ENCODE measurements at places on chromosomes 7 and 10. TPM values are rescaled to one million over a fixed set of nuclear protein-coding genes. Genes with fewer than 3 reads are reported as not detected.

DNA sequence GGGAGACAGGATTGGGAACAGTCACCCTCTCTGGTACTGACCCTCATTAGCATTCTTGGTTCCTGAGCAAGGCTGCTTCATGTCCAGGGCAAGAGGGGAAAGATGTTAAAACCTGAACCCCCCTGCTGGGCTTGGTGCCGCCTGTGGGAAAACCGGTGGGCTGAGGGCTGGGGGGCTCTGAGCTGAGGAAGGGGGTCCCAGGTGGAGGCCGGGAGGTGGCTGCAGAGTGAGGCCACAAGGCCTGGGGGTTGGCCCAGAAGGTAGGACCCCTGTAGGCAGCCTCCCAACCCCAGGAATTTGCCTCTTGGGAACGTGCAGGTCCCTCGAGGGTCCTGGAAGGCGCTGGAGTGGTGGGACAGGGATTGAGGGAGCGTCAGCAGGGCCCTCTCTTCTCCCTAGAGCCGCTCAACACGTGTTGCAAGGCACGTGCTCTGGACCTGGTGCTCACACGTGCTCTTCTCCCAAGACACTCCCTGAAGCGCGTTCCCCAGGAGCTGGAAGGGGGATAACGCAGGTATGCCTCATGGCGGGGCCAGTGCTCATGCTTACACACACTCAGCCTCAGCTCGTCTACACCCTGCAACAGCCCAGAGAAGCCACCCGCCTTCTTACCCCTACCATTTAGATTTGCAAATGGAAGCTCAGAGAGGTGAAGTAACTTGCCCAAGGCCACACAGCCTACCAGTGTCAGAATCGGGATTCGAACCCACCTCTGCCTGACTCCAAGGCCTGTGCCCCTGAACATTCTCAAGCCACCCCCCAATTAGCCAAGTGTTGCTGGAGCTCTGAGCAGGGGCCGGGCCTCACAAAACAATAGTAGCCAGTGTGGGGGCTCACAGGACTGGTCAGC, 64.4 kb downstream of the LHPP start:
- H3K27me3 ChIP-seq: no peaks in the 10 kb centered on the region
- no peak overlapping the region for H3K27ac ChIP-seq
- no peak overlapping the region for H3K4me3 ChIP-seq
- H3K36me3 ChIP-seq: no peaks in the 10 kb centered on the region
- peaks cover 19% of the 10 kb centered on the region for H3K4me1 ChIP-seq

DNA sequence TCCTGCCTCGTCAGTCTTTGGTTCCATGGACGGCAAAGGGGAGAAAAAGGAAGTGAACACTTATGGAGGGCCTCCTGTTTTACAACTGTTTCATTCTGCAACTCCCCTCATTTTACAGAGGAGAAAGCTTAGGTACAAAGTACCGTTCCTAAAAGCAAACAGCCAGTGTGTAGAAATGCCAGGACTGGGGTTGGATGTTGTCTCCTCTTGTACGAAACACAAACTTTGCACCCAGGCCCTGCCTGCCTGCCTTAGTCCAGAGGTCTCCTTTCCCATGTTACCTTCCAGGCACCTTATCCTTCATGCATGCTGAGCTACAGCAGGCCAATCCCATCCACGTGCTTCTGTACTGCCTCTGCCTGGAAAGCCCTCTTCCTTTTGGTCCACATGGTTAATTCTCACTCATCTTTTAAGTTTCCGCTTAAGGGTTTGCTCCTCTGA, 86.0 kb downstream of the ICA1 start:
- H3K4me1 ChIP-seq: peaks cover 74% of the 10 kb centered on the region
- H3K4me3 ChIP-seq: no peak overlapping the region
- no peaks in the 10 kb centered on the region for H3K36me3 ChIP-seq
- peak overlapping the region; percentile 84 for H3K27ac ChIP-seq
- no peaks in the 10 kb centered on the region for H3K27me3 ChIP-seq

DNA sequence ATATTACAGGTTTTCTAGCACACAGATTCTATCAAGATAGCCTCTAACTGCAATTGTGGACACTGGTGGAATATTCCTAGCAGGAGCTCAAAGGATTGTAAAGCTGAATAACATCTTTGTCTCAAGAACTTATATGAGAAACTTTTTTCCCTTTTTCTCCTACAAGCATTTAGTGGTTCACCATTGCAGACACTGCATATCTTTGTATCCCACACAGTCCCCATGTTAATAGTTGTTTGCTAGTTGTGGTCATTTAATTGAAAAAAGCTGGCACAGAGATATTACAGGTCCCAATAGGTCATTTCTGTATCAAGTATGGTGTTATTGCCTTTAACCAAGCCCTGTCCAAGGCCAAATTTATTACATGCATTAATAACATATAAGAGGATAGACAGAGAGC, 226.2 kb upstream of the TCF7L2 start:
- H3K27ac ChIP-seq: no peak overlapping the region
- no peak for DNase-seq
- no peaks in the 10 kb centered on the region for H3K27me3 ChIP-seq
- H3K36me3 ChIP-seq: no peaks in the 10 kb centered on the region
- H3K4me3 ChIP-seq: no peak overlapping the region

DNA sequence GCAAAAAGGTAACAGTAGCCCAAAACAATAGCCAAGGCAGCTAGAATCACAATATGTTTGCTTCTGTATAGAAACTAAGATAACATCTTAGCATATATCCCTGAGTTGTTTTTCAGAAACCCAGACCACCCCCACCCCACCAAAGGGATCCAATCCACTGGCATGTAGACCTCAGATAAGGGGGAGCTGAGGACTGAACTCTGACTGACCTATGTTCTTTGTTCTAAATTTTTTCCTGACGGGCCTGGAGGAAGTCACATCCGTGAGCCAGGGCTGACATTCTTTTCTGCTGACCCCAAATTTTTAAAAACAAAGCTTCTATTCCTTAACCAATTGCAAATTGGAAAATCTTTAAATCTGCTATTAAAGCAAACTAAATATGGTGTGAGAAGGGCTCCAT, 493.9 kb upstream of the IGFBP3 start:
- H3K4me1 ChIP-seq: no peaks in the 10 kb centered on the region
- no peak for DNase-seq
- no peak overlapping the region for H3K27ac ChIP-seq
- H3K4me3 ChIP-seq: no peak overlapping the region
- no peaks in the 10 kb centered on the region for H3K27me3 ChIP-seq
- no peaks in the 10 kb centered on the region for H3K36me3 ChIP-seq

- no peaks in the 10 kb centered on the region for H3K27me3 ChIP-seq
- no peak for DNase-seq
- no peak overlapping the region for H3K4me3 ChIP-seq
These were observed 20.6 kb downstream of the SHTN1 start for GRCh38 chr10:116984202-116984990.

- H3K27me3 ChIP-seq: no peaks in the 10 kb centered on the region
- no peak for DNase-seq
- H3K4me3 ChIP-seq: no peak overlapping the region
- no peaks in the 10 kb centered on the region for H3K4me1 ChIP-seq
- H3K36me3 ChIP-seq: no peaks in the 10 kb centered on the region
These were observed 82.6 kb upstream of the GLI3 start for GRCh38 chr7:42319631-42320030.

GRCh38 chr10:119115926-119116325, 12.0 kb downstream of the DENND10 start:
- peaks cover 35% of the 10 kb centered on the region for H3K36me3 ChIP-seq
- no peak overlapping the region for H3K4me3 ChIP-seq
- no peak for DNase-seq
- no peaks in the 10 kb centered on the region for H3K27me3 ChIP-seq

DNA sequence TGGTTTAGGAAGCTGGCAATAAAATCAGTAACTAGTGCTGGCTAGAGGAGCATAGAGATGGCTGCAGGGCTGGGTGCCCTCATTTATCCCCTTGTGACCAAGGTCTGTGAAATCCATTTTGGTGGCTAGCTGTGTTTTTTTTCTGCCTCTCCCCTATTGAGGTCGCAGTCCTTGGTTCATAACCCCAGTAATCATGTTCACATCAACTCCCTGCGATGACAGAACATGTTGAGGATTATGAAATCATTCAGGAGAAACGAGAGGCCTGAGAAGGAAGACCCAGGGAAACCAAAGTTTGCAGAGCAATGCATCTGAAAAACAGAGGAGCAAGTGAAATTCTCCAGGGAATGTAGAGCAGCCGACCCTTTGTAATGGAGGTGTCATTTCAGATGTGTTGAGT, 126.9 kb downstream of the TACC2 start:
- DNase-seq: no peak
- H3K4me3 ChIP-seq: no peak overlapping the region
- no peak overlapping the region for H3K27ac ChIP-seq

DNA sequence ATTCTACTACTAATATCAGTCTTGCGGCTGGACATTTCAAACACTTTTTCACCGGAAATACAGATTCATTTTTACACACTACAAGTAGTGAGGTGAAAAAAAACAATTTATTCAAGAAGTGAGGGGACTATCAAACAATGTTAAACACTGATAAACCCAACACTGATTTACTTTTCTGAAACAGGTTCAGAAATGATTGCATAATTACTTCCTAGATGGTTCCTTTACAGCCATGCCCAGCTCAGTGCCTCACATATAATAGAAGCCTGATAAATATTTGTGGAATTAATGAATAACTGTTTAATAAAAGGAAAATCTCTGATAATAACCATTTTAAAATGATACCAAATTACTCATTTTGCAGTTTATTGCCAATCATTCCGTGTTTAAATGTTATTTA, 34.6 kb downstream of the FRA10AC1 start:
- H3K4me1 ChIP-seq: no peaks in the 10 kb centered on the region
- H3K27me3 ChIP-seq: no peaks in the 10 kb centered on the region
- no peak for DNase-seq
- peaks cover 8% of the 10 kb centered on the region for H3K36me3 ChIP-seq

DNA sequence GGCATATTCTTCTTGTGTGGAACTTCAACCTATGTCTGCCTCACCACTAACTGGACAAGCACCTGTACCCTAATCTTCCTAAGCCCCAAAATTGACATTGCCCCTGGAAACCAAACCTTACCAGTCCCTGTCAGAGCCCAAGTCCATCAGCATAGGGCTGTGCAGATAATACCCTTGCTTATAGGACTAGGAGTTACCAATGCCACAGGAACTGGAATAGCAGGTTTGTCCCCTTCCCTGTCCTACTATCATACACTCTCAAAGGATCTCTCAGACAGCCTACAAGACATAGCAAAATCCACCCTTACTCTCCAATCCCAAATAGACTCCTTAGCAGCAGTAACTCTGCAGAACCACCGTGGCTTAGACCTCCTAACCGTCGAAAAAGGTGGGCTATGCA, 19.8 kb downstream of the ZNF107 start:
- H3K27ac ChIP-seq: no peak overlapping the region
- no peak for DNase-seq
- peaks cover 9% of the 10 kb centered on the region for H3K36me3 ChIP-seq
- H3K4me3 ChIP-seq: no peak overlapping the region
- no peaks in the 10 kb centered on the region for H3K4me1 ChIP-seq
- H3K27me3 ChIP-seq: no peaks in the 10 kb centered on the region

GRCh38 chr7:119943942-119944600, 328.9 kb upstream of the KCND2 start:
- H3K36me3 ChIP-seq: no peaks in the 10 kb centered on the region
- no peaks in the 10 kb centered on the region for H3K4me1 ChIP-seq
- DNase-seq: no peak

GRCh38 chr7:50226145-50226544, 78.4 kb upstream of the IKZF1 start:
- no peaks in the 10 kb centered on the region for H3K36me3 ChIP-seq
- no peak for DNase-seq
- H3K27ac ChIP-seq: no peak overlapping the region

GRCh38 chr7:67654642-67655041, 658.0 kb downstream of the TYW1 start:
- no peaks in the 10 kb centered on the region for H3K4me1 ChIP-seq
- H3K27me3 ChIP-seq: no peaks in the 10 kb centered on the region
- no peak overlapping the region for H3K27ac ChIP-seq
- H3K4me3 ChIP-seq: no peak overlapping the region
- H3K36me3 ChIP-seq: no peaks in the 10 kb centered on the region

DNA sequence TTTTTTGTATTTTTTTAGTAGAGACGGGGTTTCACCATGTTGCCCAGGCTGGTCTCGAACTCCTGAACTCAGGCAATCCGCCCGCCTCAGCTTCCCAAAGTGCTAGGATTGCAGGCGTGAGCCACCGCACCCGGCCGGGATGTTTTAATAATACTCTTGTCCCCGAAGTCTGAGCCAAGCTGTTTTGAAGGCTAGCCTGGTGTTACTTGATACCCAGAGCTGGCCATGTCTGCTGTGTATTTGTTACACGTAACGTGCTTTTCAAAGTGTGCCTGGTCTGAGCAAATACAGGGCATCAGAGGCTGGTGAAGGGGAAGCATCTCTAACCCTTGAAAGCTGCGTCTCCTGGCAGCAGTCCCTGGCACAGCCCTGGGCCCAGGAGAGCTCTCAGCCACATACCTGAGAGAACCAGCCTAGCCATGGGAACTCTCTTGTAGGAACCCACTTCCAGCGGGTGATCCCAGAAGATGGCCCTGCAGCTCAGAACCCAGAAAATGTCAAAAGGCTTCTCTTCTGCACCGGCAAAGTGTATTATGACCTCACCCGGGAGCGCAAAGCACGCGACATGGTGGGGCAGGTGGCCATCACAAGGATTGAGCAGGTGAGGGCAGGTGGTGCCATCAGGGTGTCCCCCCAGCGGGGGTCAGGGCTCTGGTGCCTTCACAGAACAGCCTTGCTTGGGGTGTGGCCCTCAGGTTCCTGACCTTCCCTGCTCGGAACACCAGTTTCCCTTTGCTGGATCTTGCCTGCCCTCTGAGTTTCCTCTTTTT, 41.7 kb upstream of the ZMIZ2 start:
- peak; percentile 52 for DNase-seq
- no peaks in the 10 kb centered on the region for H3K4me1 ChIP-seq
- no peaks in the 10 kb centered on the region for H3K27me3 ChIP-seq
- H3K27ac ChIP-seq: no peak overlapping the region
- no peaks in the 10 kb centered on the region for H3K36me3 ChIP-seq

- peaks cover 72% of the 10 kb centered on the region for H3K4me1 ChIP-seq
- H3K36me3 ChIP-seq: no peaks in the 10 kb centered on the region
- H3K27ac ChIP-seq: peak overlapping the region; percentile 41
- no peak overlapping the region for H3K4me3 ChIP-seq
These were observed 261.0 kb upstream of the MKLN1 start for GRCh38 chr7:131066635-131067034.

DNA sequence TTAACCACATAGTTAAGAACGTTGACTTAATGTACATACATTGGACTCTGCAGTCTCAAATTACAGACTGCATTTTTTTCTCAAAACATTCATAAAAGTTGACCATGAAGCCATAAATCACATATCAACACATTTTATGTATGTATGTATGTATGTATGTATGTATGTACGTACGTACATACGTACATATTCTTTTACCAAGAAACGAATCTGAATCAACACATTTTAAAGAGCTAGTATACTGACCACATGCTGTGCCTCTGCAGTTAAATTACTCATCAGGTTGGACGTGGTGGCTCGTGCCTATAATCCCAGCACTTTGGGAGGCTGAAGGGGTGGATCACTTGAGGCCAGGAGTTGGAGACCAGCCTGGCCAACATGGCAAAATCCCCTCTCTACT, 105.8 kb downstream of the GPR158 start:
- H3K27me3 ChIP-seq: no peaks in the 10 kb centered on the region
- no peak for DNase-seq
- no peaks in the 10 kb centered on the region for H3K36me3 ChIP-seq

GRCh38 chr10:128476368-128476725, 350.1 kb upstream of the MKI67 start:
- no peaks in the 10 kb centered on the region for H3K4me1 ChIP-seq
- no peak for DNase-seq

The NOS3 gene
- 81.1 TPM for polyA plus RNA-seq

The CPXM2 gene
- polyA plus RNA-seq: 7.0 TPM

The STEAP1 gene
- 0.67 TPM for polyA plus RNA-seq

The TFEC gene
- 6.8 TPM for polyA plus RNA-seq

The ATXN7L1 gene
- 4.8 TPM for polyA plus RNA-seq

The FKBP6 gene
- polyA plus RNA-seq: 0.15 TPM

The DYNC1I1 gene
- 0.65 TPM for polyA plus RNA-seq

The GALNT17 gene
- 1.8 TPM for polyA plus RNA-seq

The BAMBI gene
- polyA plus RNA-seq: 3.9 TPM

All from spleen (tissue), 13 donors.